ENCODE measurements at places on chromosomes 11 and 22. TPM values are rescaled to one million over a fixed set of nuclear protein-coding genes. Genes with fewer than 3 reads are reported as not detected.
A peak's percentile ranks its signal among the peaks of the same experiment; 100 is the strongest.

- H3K36me3 ChIP-seq: no peaks in the 10 kb centered on the region
- no peak overlapping the region for H3K4me3 ChIP-seq
- H3K27me3 ChIP-seq: no peaks in the 10 kb centered on the region
- peaks cover 15% of the 10 kb centered on the region for H3K4me1 ChIP-seq
Measured at GRCh38 chr11:64238999-64239398, 1.9 kb upstream of the FKBP2 start.

DNA sequence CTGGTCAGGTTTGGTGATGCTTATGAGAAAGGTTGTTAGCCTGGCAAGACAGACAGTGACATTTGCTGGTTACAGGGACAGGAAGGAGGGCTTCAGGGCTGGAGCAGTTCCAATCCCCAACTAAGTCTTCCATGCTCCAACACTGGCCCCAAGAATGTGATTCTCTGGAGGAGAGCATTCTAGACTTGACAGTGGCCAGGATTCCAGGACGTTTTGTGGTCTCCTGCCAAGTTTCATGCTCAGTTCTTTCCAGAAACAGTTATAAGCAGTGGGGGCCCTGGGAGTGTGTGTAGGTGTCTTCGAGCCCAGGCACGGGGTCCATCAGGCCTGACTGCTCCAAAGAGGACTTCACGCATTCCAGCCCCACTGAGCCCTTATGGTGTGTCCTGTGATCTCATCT is 8.9 kb upstream of the GRK3 start:
- no peaks in the 10 kb centered on the region for H3K36me3 ChIP-seq
- H3K4me1 ChIP-seq: no peaks in the 10 kb centered on the region
- peaks cover 15% of the 10 kb centered on the region for H3K27me3 ChIP-seq
- H3K4me3 ChIP-seq: no peak overlapping the region

- no peaks in the 10 kb centered on the region for H3K36me3 ChIP-seq
- H3K4me1 ChIP-seq: peaks cover 31% of the 10 kb centered on the region
- no peak overlapping the region for H3K4me3 ChIP-seq
- no peaks in the 10 kb centered on the region for H3K27me3 ChIP-seq
Measured at GRCh38 chr11:12290477-12290922, 86.9 kb upstream of the PARVA start.

DNA sequence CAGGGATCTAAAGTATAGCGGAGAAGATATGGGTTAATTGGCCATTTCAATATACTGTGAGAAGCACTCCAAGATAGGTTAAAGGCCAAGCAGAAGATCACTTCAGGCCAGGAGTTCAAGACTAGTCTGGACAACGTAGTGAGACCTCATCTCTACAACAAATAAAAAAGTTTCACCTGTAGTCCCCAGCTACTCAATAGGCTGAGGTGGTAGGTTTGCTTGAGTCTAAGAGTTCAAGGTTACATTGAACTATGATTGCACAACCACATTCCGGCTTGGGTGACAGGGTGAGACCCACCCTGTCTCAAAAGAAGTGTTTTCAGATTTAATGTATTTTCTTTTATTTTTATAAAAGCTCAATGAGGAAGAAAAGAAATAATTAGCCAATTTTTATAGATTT is 25.4 kb downstream of the PATL1 start:
- no peaks in the 10 kb centered on the region for H3K4me1 ChIP-seq
- DNase-seq: no peak
- H3K4me3 ChIP-seq: no peak overlapping the region
- peaks cover 90% of the 10 kb centered on the region for H3K36me3 ChIP-seq
- no peak overlapping the region for H3K27ac ChIP-seq

DNA sequence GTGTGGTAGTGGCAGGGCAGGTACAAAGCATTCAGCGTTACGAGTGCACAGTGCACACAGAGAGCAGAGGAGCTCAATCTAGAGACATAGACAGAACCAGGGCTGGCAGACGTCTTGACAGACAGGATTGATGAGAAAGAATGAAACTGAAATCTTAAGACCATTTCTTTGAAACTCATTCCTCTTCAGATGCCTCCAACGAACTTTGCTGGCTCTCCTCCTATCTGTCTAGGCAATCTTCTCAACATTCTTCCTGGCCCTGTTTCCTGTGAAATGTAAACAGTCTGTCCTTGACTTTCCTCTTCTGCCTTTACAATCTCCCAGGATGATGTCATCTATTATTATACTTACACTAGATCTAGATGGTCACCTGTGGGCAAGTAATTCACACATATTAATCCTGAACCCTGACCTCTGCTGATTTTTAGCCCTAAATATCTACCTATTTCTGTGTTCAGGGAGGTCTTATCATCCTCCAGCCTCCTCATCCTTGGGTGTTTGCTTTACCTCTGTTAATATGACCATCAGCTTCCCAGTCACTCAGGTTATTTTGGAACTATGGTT is 119.5 kb downstream of the ENTHD1 start:
- H3K4me1 ChIP-seq: no peaks in the 10 kb centered on the region
- H3K27ac ChIP-seq: no peak overlapping the region
- H3K27me3 ChIP-seq: peaks cover 45% of the 10 kb centered on the region
- no peak overlapping the region for H3K4me3 ChIP-seq

GRCh38 chr11:102279641-102280170 is 37.6 kb upstream of the BIRC3 start:
- H3K4me1 ChIP-seq: peaks cover 39% of the 10 kb centered on the region
- no peaks in the 10 kb centered on the region for H3K27me3 ChIP-seq
- peak overlapping the region; percentile 20 for H3K27ac ChIP-seq
- H3K36me3 ChIP-seq: no peaks in the 10 kb centered on the region

- H3K4me3 ChIP-seq: peak within 1 kb of the TSS; percentile 82
- H3K27me3 ChIP-seq: no peaks in the 10 kb centered on the region
- peaks cover 29% of the 10 kb centered on the region for H3K4me1 ChIP-seq
- H3K27ac ChIP-seq: peak within 1 kb of the TSS; percentile 96
- no peak for DNase-seq
- H3K36me3 ChIP-seq: no peaks in the 10 kb centered on the region
Measured at GRCh38 chr11:78417175-78417887, at the start of gene GAB2. GAB2 (minus strand) TSS chr11:78417820; CDS start chr11:78417720, 100 bp downstream.

DNA sequence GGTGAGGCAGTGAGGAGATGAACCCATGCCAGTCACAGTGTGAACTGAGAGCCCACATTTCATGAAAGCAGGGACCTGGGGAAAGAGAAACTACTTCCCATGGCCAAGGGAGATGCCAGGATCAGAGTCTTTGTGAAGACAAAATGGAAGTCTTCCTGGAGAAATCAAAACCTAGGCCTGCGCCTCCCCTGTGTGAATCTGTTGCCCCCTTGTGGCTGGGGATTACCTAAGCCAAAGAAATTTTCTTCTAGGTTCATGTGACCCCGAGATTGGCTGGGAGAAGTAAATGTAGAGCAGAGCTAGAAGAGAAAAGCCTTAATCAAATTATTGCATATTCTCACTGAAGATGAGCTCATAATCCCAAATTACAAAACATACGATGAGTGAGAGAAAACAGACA is 1075.3 kb downstream of the TBC1D22A start:
- no peaks in the 10 kb centered on the region for H3K27me3 ChIP-seq
- DNase-seq: peak; percentile 49
- H3K27ac ChIP-seq: no peak overlapping the region
- no peaks in the 10 kb centered on the region for H3K36me3 ChIP-seq

DNA sequence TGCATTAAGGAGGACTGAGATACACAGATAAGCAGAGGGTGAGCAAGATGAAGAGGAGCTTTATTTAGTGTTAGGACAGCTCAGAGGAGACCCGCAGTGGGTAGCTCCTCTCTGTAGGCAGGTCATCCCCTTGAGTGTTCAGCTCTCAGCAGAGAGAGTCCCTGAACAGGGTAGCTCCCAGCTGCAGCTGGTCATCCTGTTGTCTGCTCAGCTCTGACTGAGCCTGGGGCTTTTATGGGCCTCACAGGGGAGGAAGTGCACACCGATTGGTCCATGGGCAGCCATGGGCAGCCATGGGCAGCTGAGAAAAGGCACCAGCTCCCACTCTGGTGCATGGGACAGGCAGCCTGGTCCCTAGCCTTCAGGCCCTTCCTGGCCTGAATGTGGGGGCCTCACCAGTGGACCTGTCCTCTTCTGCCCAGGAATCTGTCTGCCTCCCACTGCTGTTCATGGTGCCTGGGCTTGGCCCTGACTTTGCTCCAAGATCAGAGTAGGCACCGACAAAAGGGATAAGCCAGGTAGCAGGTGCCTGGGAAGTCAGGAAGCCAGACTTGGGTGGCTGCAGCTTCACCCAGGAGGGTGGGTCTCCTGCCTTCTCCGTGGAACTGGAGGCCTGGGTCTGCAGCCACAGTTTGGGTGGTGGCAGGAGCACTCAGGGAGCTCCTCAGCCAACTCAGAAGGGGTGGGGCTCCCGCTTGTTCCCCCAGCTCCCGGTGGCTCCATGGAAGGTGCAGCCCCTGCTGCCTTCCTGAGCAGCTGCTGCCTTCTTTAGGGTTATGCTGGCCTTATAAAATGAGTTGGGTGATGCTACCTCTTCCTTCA is 54.7 kb downstream of the MYEOV start:
- no peak overlapping the region for H3K4me3 ChIP-seq
- H3K27ac ChIP-seq: no peak overlapping the region
- peaks cover 41% of the 10 kb centered on the region for H3K4me1 ChIP-seq
- H3K27me3 ChIP-seq: no peaks in the 10 kb centered on the region

DNA sequence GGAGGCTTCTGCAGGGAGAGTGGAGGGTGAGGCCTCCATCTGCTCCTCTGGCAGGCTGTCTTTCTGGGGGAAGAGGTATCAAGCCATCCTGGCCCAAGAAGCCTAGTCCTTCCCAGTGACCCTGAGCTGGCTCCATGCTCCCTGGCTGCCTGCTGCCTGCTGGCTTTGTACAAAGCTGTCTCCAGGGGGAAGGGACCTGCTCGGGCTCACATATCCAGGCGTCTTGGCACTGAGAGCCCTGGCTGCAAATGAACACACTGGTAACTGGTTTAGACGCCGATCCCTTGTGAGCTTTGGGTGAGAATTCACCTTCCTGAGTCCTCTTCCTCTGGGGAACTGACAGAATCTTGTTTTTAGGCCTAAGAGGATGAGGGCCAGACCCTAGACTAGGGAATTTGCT is 210.3 kb upstream of the ZBED5 start:
- no peak for DNase-seq
- no peak overlapping the region for H3K27ac ChIP-seq
- H3K36me3 ChIP-seq: no peaks in the 10 kb centered on the region
- no peaks in the 10 kb centered on the region for H3K4me1 ChIP-seq
- peaks cover 41% of the 10 kb centered on the region for H3K27me3 ChIP-seq
- H3K4me3 ChIP-seq: no peak overlapping the region

DNA sequence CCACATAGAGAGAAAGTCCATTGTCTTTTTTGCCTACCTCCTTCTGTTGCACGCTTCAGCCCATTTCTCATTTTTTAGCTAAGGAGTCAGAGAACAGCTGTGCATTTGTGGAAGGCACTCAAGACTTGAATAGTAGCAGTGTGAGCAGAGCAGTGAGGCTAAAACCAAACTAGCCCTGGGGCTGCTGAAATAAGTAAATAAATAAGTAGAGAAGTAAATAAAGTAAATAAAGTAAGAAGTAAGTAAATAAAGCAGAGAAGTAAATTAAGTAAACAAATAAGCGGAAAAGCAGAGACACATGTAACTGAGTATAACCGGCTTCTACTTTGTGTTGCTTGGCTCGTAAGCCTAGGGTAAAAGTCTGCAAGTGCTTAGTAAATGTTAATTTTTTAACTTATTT is 2.4 kb upstream of the OR52L1 start:
- H3K4me1 ChIP-seq: peaks cover 6% of the 10 kb centered on the region
- no peak for DNase-seq
- H3K4me3 ChIP-seq: no peak overlapping the region

DNA sequence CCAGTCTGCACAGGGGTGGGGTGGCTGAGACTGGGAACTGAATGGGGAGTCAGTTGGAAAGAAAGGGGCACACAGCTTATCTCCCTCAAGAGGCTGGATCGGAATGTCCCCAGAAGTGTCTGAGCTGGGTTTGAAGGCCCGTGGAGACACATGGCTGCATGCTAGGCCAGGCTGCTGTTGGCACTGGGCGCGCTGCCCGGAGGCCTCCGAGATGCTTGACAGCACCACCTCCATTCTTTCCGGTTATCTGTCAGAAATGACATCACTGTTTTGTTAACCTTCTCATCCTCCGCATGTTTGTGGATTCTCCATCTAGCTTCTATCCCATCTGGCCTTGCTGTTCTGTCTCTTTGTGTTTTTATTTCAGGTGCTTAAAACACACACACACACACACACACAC is 85.5 kb downstream of the APIP start:
- no peaks in the 10 kb centered on the region for H3K4me1 ChIP-seq
- H3K4me3 ChIP-seq: no peak overlapping the region
- peaks cover 1% of the 10 kb centered on the region for H3K27me3 ChIP-seq
- DNase-seq: peak; percentile 7
- no peak overlapping the region for H3K27ac ChIP-seq

GRCh38 chr11:133712051-133712560 is 133.2 kb downstream of the SPATA19 start:
- H3K36me3 ChIP-seq: no peaks in the 10 kb centered on the region
- no peak overlapping the region for H3K4me3 ChIP-seq
- DNase-seq: no peak
- H3K27me3 ChIP-seq: no peaks in the 10 kb centered on the region
- H3K27ac ChIP-seq: no peak overlapping the region

GRCh38 chr11:57778318-57779037 is 16.9 kb downstream of the CTNND1 start:
- no peaks in the 10 kb centered on the region for H3K27me3 ChIP-seq
- peaks cover 55% of the 10 kb centered on the region for H3K4me1 ChIP-seq
- 0 out of 2 replicates have a peak, but pooled peaks cover 3% of the 10 kb centered on the region for H3K36me3 ChIP-seq
- peak overlapping the region; percentile 93 for H3K27ac ChIP-seq

GRCh38 chr11:131481971-131482370 is 111.6 kb downstream of the NTM start:
- no peak overlapping the region for H3K27ac ChIP-seq
- no peak overlapping the region for H3K4me3 ChIP-seq
- H3K36me3 ChIP-seq: no peaks in the 10 kb centered on the region

DNA sequence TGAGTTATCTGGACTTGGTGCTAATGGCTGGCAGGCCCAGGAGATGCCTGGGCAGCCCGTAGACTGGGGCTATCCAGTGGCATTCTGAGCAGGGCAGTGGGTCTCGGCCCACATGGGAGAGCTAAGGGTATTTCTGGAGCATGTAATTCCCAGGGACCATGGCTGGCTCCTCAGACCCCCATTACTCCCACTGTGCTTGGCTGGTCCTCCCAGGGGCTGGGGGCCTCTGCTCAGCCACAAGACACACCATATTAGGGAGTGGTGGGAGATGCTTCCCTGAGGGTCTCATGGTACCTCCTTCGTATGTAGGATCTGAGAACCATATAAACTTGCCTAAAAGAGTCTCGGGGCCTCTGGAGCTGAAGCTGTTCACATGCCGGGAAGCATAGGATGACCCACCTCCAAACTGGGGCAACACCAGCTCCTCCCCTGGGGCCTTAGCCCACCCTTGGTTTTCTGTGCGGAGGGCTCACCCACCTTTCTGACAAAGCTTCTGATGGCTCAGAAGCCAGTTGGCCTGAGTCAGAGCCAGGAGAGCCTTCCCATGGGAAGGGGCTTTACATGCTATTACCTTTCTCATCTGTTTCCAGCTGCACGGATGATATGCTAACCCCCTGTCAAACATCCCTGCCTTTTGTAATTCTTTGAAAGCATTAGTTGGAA is 9.5 kb upstream of the FTH1 start:
- no peak overlapping the region for H3K4me3 ChIP-seq
- peaks cover 30% of the 10 kb centered on the region for H3K4me1 ChIP-seq
- no peak overlapping the region for H3K27ac ChIP-seq
- no peaks in the 10 kb centered on the region for H3K36me3 ChIP-seq
- DNase-seq: no peak

GRCh38 chr22:19862619-19863246 is 8.1 kb upstream of the GNB1L start:
- no peak overlapping the region for H3K27ac ChIP-seq
- no peaks in the 10 kb centered on the region for H3K4me1 ChIP-seq
- H3K27me3 ChIP-seq: no peaks in the 10 kb centered on the region
- no peak for DNase-seq
- H3K4me3 ChIP-seq: no peak overlapping the region
- no peaks in the 10 kb centered on the region for H3K36me3 ChIP-seq

APOA1 gene
- not detected for total RNA-seq

RASL10A gene
- total RNA-seq: not detected

KRTAP5-2 gene
- total RNA-seq: not detected

Data from GM23248 (cell line).